Non-pigmented ciliary epithelial cell (primary cell): ENCODE measurements at places on chromosomes 2 and 18.

DNA sequence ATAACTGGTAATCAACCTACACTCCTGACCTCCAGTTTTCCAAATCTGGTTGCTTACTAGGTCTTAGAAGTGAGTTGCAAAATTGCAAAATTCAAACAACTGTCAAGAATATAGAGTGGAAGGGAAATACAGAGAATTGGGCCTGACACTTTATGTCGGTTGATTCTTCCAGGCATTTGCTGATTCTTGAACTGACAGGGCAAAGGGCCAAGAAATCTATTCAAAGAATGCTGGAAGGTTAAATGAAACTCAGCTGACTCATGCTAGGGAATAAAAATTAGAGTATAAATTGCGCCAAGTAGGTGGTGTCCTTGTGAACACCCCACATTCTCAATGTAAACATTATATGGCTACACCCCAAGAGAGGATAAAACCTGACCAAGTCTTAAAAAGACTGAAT, 21.5 kb upstream of the ZSCAN30 start:
- DNase-seq: no peak

- no peak for DNase-seq
Observed at GRCh38 chr2:145820651-145821050, 1300.7 kb upstream of the ZEB2 start.

DNA sequence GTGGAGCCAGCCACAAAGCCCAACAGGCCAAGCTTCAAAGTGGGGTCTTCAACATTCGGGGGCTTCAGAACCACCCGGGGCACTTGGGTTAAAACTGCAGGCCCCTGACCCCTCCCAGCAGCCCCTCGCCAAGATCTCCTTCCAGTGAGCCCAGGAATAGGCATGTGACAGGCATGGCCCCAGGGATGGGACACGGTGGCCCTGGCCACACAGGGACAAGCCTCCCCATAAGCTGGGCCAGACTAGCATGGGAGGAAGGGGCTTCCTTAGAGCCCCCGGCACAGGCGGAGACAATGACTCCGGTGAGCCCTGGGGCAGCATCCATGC, 52.4 kb downstream of the BIN1 start:
- no peak for DNase-seq

DNA sequence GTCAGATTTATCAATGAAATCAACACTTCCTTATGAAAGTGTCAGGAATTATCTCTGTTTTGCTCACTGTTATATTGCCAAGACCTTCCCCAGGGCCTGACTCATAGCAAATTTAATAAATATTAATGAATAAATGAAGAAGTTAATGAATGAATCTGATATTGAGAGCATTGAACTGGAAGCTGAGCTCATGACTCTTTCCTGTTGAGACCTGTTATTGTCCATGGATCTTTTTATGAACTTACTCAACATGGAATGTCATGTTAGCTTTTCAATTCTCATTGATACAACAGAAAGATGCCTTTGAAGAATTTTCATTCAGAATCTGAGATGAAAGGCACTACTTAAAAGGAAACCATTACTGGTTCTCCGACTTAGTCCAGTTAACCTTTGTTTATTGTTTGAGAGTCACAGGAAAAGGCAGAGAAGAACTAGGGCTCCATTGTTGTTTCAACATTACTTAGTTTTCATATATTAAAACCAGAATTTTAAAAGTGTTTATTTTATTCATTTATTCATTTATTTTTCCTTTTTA, 90.4 kb upstream of the UNC80 start:
- no peak for DNase-seq

DNA sequence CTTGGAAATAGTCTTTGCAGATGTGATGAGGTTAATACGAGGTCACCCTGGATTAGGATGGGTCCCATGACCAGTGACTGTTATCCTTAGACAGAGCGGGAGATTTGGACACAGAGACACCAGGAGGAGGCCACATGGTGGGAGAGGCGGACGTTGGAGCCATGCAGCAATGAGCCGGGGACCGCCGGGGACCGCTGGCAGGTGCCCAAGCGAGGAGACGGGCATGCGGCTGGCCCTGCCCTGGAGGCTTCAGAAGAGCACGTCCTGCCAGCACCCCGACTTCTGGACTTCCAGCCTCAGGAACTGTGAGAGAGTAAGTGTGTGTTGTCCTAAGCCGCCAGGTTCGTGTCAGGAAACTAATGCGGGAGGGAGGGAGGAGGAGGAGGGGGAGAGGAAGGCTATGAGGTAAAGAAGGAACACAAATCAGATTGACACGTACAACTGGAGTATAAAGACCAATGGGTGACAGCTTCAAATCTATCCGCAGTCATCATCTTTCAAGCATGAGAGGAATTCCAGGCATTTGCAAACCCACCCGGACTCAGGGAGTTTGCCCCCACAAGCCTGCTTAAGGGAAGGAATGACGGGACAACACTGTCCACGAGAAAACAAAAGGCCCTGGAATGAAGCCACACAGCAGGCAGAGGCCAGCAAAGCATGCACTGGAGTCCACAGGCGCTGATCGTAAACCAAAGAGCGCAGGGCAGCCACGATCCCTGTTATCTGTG, 11.6 kb upstream of the BOK start:
- DNase-seq: peak; percentile 80

GRCh38 chr2:233184669-233185068, 66.8 kb upstream of the ATG16L1 start:
- no peak for DNase-seq

- DNase-seq: no peak
Observed at GRCh38 chr18:11379660-11380059, 229.7 kb upstream of the SLC35G4 start.

DNA sequence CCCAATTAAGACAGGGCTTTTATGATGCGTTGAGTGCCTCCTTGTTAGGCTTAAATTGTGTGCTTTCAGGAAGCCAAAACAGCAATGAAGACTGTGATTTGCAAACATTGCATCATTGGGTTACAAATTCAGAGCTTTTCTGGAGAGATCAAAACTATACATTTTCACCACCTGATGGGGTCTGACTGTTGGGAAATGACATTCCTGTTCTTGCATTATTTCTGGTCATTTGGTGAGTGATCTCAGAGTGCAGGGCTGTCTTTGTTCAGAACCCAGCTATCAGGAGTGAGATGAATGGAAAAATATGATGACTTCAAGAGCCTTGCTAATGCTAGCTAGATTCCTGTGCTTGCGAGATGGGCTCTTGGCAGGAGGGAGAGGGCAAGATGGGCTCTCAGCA, 39.1 kb downstream of the SH3RF3 start:
- no peak for DNase-seq

GRCh38 chr18:7772951-7773350, 205.8 kb downstream of the PTPRM start:
- DNase-seq: no peak

DNA sequence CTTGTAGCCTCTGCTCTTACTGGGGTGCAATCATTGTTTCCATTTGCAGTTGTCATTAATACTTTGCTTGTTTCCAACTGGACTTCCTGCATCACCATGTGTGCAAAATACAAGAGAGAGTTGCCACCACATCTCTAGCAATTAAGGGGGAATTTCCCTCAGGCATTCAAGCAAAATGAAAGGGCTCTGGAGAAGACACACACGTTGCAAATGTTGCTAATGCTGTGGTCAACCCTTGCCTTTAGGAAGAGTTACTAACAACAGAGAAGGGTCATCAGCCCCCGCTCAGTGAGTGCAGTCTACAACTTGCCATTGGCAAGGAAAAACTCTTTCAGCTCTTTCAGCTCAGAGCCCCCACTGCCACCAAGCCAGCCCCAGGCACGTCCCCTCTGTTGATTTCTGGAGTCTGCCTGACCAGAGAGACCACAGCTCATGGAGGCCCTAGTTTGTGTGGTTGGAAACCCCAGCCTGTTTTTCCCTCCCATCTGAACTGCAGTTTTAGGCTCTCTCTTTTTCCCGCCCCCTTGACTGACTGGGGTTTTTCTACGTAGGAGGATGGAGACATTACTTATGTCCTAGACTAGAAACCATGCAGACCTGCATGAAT, 25.9 kb upstream of the GPR45 start:
- DNase-seq: no peak

DNA sequence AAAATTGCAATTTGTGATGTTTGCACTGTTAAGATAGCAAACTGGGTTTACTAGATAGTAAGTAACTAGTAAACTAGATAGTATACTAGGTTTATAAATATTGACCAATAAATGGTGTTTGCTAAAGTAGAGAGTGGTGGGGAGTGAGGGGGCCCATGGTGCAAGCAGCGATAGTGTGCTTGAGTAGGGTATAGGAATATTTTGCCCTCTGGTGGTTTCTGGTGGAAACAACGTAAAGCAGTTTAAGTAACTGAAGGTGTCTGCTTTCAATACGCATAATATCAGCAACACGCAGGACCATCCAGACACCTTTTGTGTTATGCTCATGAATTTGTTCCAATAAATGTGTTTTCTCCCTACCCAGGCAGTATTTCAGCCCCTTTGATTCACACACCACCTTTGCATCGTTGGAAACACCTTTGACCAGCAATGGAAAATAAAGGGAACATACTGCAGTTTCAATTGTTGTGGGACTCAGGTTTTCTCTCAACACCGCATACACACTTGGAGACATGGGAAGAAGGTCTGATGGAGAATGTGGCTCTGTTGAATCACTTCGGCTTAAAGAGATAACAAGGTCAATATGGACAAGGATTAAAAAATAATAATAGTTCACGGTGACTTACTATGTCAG, 16.7 kb upstream of the STAT1 start:
- no peak for DNase-seq
